ENCODE measurements at places on chromosomes 13 and 19.

GRCh38 chr19:21751384-21751783 is 16.0 kb downstream of the ZNF100 start:
- DNase-seq = no peak

GRCh38 chr13:94632226-94632980 is 30.7 kb downstream of the GPR180 start:
- DNase-seq = no peak

- DNase-seq = no peak
These were observed 374.0 kb downstream of the IRS2 start for GRCh38 chr13:109412283-109412901.

DNA sequence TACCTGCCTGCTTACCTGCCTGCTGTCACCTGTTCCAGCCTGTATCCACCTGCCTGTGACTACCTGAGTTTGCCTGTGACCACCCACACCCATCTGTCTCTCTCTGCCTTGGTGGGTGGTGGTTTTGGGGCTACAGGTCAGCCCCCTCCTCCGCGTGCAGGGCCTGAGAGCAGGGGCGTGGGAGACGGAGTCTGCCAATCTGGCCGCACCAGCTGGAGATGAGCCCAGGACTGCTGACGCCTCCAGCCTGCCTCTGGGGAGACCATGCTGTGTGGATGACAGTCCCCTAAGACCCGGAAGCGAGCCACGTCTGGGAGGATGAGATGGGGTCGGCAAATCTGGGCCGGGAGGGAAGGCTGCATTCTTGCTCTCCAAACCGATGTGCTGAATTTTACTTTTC is 15.9 kb upstream of the KCTD15 start:
- no peak for DNase-seq

- DNase-seq = no peak
These were observed 112.6 kb downstream of the KCTD12 start for GRCh38 chr13:76773448-76774094.

DNA sequence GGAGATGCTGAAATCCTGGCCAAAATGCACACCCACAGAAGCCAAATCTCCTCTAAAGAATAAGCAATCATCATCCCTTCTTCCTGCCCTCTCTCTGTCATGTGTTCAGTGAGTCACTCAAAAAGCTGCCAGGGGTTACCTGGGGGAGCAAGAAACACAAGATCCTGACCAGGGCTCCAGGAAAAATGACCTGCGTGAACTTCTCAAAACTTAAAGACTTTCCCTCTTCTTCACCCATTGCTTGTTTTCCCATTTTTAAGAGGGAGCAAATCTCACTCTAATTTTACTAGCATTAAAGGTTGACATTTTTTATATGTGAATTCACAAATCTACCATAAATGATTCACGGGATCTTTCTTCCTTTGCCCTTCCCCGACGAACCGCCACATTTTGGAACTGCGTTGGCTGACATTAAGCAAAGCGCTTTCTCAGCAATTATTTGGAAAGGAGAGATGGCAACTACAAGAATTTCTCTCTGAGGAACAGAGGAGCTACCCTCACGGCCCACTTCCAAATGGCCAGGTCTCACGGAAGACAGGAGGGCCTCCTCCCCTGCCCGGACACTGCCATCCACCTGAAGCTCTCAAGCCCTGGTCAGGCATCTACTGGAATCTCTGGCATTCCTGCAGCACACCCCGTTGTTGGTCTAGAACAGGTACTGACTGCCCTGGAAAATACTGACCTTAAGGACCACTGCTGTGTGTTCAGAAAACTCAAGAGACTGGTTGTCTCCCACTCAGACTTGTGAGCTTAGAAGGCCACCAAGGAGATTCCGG is 14.2 kb downstream of the TSHZ3 start:
- no peak for DNase-seq

DNA sequence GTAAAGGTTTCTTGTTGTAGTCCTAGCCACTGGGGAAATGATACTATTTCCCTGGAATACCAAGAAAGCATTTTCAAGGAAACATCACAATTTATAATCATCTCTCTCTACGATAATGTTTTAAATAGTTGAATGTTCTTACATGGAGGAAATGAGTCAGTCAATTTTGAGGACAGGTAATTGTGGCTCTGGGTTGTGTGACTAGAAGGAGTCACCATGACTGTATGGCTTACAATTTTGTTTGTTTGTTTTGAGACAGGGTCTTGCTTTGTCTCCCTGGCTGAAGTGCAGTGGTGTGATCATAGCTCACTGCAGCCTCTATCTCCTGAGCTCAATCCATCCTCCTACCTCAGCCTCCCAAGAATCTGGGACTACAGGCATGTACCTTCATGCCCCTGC is 47.4 kb downstream of the COG3 start:
- DNase-seq = no peak

- DNase-seq = no peak
These were observed 20.0 kb downstream of the MAN2B1 start for GRCh38 chr19:12646551-12646950.

All from stimulated activated CD8-positive, alpha-beta memory T cell treated with anti-CD3 and anti-CD28 coated beads, Interleukin-4, amount 100 ng/mL, for 48 hours (primary cell).